ENCODE measurements at places on chromosomes 12 and 14.

DNA sequence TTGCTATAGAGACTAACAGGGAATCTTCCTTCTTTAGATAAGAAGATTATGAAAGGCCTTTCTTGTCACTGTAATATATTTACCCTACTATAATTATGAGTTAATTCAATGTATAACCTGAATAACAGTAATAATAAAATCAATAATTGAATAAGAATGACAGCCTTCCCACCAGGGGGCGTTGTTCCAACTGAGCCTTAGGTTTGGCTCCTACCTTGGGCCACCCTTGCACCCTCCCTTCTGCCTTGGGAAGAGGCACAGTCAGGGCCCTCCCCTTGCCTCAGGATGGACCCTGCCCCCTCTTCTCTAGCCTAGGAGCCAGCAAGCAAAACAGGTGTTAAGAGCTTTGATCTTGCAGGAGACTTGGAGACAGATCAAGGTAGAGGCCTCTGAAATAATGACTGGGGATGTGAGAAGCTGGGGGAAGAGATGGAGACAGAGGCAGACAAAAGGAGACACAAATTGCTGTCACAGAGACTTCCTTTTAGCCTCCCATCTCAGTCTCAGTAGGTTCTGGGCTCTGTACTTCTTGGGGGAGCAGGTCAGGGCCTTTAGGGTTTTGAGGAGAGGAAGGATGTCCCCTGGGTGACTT lies 40.1 kb upstream of the CISTR start:
- peak; percentile 33 for DNase-seq

GRCh38 chr12:121697093-121697698 lies 15.4 kb upstream of the TMEM120B start:
- DNase-seq: peak; percentile 17

- no peak for DNase-seq
Observed at GRCh38 chr12:83793616-83794015, 1106.9 kb downstream of the TMTC2 start.

DNA sequence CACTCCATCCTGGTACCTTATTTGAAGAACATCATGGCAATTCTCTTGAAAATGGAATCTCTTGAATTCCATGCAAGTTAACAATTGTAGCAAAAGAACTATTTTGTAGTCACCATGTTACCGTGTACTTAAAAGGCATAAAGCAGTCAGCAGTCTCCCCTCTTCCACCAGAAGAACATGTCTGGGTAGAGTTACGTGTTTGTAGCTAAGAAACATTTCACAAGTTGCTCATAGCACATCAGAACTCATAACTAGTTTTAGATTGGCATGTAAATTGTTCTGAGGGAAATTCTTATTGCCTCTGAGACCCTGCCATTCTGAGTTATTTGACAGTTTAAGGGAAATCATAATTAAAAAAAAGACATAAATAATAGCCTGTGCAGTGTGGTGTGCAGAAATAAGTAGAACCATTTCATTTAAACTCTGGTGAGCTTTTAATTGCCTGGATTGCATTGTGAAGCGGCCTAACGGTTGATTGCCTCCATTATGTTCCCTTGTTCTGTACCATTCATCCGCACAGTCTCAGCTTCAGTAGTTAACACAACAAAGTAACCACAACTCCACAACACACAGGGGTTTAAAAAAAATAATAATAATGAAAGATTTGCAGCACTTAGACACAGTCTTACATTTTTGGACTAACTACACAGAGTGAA lies 2.6 kb downstream of the LMO3 start:
- DNase-seq: no peak

DNA sequence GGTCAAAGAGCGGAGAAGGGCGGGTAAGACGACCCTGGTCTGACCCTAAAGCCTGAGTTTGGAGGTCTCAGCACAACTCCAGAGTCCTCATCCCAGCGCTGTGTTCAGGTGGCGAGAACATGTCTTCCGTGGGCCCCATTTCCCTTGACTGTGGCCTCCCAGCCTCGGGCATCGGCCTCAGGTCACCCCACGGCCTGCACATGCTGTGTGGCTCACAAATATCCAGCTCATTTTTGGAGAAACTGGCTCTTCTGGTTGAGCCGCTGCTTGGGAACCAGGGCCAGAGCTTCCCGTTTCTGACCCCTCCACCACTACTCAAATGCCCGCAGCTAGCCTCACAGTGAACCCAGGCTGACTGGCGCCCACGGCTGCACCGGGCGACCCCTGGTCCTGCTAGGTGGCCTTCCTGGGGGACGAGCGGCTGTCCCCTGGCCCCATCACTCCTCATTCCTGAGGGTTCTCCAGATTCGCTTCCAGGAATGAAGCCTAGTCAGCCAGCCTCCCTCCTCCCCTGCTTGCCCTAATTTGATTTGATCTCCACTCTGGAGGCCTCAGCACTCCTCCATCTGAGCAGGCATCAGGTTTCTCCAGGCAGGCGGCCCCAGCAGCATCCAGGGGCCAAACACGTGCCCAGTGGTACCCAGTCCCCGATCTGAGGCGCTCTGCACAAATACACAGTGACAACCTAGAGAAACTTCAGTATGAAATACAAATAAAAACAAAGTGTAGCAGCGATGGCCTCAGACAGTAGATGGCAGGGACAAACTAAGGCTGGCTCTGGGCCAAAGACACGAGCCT lies 4.7 kb downstream of the P2RX2 start:
- no peak for DNase-seq

DNA sequence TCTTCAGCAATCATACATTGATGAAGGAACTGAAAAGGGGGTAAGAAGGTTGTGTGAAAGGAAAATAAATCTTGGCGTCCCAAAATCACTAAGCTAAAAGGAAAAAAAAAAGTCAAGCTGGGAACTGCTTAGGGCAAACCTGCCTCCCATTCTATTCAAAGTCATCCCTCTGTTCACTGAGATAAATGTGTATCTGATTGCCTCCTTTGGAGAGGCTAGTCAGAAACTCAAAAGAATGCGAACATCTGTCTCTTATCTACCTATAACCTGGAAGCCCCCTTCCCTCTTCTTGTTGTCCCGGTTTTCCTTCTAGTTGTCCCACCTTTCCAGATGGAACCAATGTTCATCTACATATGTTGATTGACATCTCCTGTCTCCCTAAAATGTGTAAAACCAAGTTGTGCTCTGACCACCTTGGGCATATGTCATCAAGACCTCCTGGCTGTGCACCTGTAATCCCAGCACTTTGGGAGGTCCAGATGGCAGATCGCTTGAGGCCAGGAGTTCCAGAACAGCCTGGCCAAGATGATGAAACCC lies 53.1 kb downstream of the RESF1 start:
- DNase-seq: no peak

DNA sequence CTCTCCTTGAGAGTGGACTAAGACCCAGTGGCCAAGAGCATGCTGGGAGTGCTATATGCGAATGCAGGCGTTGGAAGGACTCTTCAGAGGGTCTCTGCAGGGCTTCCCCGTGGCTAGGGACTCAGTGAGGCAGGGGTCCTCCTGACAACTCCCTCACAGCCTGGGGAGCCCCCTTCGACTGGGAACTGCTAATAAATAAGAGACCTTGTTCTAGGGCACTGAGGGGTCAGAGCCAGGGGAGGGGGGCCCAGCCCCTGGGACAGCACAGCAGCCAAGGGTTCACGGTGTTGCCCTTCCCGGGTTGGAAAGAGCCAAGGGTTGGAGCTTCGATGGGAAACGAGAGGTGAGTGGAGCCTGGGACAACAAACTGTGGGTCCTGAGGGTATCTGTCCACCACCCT lies 6.0 kb upstream of the CPNE6 start:
- DNase-seq: no peak

GRCh38 chr12:51306507-51306906 lies 17.5 kb downstream of the BIN2 start:
- DNase-seq: no peak

GRCh38 chr14:70784886-70785285 lies 24.4 kb downstream of the MAP3K9 start:
- DNase-seq: no peak

GRCh38 chr14:84814391-84814790 lies 715.6 kb upstream of the FLRT2 start:
- DNase-seq: no peak

GRCh38 chr12:96219700-96220206 lies 25.6 kb downstream of the ELK3 start:
- DNase-seq: no peak

DNA sequence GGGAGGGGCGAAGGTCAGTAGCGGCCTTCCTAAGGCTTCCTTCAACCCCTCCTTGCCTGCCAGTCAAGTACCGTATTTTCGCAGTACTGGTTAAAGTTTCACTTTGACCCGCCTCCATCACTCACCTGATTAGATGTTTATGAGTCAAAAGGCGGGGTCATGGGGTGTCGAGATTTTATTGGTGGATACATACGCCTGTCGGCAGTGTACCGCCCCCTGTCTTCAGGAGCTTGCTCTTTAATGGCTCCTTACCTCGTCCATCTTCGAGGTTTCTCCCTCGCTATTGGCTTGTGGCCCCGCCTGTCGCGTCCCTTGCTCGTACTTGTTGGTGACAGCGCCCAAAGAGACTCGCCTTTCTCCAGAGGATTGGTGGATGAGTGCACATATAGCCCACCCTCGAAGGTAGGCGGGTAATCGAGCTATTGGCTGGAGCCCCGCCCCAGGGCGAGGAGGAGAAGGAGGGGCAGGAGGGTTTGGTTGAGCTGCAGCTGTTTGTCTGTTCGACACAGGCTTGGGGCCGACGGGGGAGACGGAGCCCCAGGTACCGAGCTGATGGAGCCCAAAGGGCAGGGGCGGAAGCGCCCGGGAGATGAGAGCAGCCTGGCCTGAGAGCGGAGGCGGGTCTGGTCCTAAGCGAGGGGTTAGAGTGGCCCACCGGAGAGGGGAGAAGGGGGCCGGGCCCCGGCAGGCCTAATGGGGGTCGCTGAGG lies at the start of gene RAB5B:
TSS of gene RAB5B (plus strand) at position 480 of the 709 bp plus-strand sequence. CDS start 12,883 bp downstream, outside the sequence.
- DNase-seq: peak; percentile 93

GRCh38 chr12:67916266-67916970 lies 72.8 kb upstream of the IFNG-AS1 start:
- DNase-seq: no peak

GRCh38 chr12:54229624-54230212 lies 40.9 kb upstream of the SMUG1 start:
- DNase-seq: no peak

DNA sequence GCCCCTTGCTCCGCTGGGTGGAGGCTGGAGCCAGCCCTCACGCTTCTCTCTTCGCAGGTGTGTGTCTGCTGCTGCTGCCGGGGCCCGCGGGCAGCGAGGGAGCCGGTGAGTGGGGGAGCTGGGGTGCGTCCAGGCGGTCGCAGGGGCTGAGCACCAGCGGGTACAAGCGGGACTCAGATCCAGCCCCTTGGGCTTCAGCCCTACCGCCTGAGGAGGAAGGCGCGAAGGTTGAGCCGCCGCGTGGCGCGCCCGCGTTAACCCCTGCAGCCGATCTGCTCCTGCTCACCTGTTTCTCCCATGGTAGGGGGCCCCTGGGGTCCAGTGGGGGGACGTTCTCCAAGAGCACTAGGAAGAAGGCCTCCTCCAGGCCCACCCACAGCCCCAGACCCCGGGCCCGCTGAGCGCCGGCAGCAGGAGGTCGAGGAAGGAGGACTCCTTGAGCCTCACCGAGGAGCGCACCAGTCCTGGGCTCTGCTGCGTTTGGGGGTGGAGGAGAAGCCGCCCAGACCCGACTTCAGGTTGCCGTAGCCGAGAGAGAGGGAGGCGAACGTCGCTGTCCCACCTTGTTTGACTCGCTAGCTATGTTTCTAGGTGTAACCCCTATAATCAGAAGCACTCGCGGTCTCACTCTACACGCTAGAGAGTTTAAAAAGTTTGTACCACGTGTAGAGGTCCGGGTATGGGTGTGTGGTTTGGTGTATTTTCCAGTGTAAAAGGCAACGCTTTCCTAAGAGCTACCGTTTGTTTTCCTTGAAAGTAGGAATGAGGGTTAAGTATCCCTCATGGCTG lies 834 bp downstream of the COCH start:
- DNase-seq: no peak

DNA sequence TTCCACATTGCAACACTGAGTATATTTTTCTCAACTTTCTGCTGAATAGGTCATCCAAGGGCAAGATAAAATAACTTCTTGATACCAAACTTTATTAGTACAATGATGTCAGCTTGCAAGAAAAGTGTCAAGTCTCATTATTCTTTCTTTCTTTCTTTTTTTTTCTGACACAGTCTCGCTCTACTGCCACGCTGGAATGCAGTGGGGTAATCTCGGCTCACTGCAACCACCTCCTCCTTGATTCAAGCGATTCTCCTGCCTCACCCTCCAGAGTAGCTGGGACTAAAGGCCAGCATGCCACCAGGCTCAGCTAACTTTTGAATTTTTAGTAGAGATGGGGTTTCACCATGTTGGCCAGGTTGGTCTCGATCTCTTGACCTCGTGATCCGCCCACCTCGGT lies 523.4 kb downstream of the FSCB start:
- no peak for DNase-seq

DNA sequence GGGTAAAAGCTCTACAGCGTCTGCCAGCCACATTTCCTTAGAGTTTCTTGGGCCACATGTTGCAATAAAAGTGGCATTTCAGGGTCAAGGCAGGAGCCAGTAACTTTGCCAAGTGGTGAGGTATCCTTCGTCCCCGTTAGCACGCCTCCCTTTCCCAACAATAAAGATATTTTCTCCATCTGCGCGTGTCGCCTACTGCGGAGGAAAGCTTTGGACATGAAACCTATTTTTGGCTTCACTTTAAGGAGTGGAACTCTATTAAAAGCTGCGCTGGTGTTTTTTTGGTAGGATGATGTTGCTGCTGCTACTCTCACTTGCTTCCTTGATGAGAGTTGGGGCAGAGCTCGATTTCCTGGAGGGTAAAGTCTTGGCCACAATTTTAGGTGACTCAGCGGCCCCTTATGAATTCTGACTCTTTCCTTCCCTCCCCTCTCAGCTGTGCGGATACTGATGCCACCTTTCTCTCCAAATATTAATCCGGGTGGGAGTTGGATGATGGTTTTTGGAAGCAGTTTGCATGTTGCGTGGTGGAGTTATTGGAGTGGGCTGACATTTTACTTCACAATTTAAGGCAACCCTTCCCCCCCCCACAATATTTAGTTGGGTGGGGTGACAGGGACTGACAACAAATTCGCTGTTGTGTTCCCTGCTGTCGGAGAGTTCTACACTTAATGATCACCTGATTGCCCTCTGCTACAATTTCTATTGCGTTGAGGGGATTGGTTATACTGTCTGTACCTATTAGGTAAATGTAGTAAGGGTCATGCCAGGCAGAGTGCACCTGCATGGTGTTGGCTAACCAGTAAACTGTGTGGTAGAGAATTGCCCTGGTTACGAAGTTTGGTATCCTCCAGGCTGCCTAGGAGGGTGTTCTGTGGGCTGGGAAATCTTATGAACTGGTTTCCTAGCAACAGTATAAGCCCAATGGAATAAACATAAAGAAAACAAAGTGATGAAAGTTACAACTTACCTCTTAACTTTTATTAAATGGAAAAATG lies 1.1 kb downstream of the CCDC91 start:
- no peak for DNase-seq

GRCh38 chr12:121112496-121112895 lies 20.2 kb upstream of the P2RX7 start:
- no peak for DNase-seq

GRCh38 chr14:97850466-97850865 lies 1053.3 kb downstream of the VRK1 start:
- DNase-seq: no peak

GRCh38 chr14:25247609-25248008 lies 197.7 kb upstream of the STXBP6 start:
- DNase-seq: no peak

- DNase-seq: no peak
Observed at GRCh38 chr12:130195369-130195768, 33.1 kb downstream of the FZD10 start.
